ENCODE measurements at places on chromosomes 12 and 14.

- DNase-seq: peak; percentile 46
These were observed 52.4 kb upstream of the CAPRIN2 start for GRCh38 chr12:30806989-30807694.

DNA sequence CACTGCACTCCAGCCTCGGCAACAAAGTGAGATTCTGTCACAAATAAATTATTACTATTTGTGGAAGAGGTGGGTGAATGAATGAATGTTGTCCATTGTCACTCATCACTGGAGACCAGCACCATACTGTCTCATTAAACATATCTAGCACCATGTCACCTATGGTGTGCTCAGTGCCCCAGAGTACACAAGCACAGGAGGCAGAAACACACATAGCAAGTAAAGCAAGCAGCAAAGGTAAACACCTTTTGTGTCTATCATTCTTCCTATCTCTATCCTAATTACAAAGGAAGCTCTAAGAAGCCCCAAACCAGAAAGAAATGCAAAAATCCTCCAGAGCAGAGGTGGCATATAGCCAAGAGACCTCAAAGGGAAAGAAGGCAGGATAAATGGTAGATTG is 9.2 kb downstream of the ERO1A start:
- DNase-seq: no peak

- DNase-seq: no peak
These were observed 484.8 kb downstream of the EGLN3 start for GRCh38 chr14:33465846-33466700.

- DNase-seq: no peak
These were observed 106.5 kb downstream of the ADGRD1 start for GRCh38 chr12:131060011-131060703.

DNA sequence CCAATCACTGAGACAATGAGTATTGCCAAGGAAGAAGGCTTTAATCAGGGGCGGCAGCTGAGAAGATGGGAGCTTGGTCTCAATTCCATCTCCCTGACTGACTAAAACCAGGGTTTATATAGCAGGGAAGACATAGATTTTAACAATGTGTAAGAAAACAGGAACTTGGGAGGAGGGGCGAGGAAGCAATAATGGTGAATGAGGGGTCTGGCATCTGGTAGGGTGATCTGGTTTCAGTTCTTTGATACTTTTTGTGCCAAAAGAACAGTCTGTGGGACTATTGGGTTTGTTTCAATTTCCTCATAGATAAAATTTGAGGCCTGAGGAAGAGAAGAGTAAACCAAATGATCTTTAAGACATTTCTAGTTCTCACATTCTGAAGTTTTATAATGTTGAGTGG is 49.2 kb downstream of the FUT8 start:
- no peak for DNase-seq

- no peak for DNase-seq
These were observed 58.6 kb downstream of the MON2 start for GRCh38 chr12:62525271-62525670.

DNA sequence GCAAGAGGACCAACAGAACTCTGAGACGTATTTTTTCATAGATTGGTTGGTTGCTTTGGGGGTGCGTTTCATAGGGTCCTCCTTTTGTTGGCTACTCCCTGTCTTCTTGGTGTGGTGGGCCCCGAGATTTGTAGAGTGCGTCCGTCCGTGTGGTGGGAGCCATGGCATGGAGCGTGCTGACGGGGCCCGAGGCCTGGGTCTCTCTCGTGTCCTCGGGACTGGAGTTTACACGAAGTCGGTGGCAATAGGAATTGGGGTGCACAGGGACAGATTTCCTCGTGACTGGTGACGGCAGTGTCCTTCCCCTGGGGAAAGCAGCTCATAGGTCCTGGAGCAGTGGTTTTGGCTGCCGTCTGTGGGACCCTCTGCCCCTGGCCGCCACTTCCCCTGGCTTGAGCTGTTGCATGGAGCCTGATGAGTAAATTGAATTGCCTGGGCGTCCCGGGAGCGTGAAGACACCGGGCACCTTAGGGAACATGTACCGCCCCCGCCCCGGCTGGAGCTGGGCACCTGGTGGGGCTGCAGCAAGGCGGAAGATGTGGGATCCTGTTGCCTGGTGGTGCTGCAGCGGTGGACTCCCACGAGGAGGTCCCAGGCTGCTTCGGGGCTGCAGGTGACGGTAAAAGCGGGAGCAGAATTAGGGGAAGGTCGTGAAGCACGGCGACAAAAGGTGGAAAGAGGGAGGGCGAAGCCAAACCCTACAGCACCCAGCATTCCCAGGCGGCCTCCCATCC is 153.7 kb upstream of the ALG10B start:
- DNase-seq: no peak

DNA sequence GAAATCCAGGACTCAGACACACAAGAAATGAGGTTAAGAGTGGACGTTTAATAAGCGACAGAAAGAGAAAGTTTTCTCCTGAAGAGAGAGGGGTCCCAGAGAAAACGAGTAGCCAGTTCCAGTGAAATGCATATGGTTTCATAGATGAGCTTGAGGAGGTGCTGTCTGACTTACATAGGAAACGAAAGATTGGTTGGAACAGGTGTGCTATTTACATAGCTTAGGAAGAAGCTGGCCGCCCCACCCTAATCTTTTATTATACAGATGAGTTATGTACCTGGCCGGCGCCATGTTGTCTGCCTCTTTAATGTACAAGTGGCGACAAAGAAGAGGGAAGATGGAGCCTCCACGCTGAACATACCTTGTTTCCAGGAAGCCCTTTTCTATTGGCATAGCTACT is 223.0 kb downstream of the SLC6A15 start:
- no peak for DNase-seq

DNA sequence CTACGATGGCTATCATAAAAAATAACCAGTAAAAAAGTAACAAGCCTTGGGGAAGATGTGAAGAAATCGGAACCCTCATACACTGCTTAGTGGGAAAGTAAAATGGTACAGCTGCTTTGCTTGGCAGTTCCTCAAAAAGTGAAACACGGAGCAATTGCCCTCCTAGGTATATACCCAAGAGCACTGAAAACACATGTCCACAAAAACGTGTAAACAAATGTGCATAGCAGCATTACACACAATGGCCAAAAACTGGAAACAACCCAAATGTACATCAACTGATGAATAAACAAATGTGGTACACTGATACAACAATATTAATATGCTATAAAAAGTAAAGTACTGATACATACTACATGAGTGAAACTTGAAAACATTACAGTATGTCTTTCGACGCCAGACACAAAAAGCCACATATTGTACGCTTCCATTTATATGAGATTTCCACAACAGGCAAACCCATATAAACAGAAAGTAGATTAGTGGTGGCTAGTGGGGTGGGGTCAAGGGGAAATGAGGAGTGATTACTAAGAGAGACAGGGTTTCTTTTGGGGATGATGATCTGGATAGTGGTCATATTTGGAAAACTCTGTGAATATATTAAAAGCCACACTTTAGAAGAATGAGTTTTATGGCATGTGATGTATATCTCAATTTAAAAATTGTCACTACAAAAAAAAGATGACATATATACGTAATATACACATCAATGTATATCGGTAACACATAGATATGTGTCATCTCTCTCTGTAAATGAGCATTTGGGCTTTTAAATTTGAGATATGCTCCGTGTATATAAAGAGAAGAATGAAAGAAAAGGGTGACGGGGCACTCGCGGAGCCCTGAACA is 996 bp downstream of the SLC41A2 start:
- peak; percentile 35 for DNase-seq

DNA sequence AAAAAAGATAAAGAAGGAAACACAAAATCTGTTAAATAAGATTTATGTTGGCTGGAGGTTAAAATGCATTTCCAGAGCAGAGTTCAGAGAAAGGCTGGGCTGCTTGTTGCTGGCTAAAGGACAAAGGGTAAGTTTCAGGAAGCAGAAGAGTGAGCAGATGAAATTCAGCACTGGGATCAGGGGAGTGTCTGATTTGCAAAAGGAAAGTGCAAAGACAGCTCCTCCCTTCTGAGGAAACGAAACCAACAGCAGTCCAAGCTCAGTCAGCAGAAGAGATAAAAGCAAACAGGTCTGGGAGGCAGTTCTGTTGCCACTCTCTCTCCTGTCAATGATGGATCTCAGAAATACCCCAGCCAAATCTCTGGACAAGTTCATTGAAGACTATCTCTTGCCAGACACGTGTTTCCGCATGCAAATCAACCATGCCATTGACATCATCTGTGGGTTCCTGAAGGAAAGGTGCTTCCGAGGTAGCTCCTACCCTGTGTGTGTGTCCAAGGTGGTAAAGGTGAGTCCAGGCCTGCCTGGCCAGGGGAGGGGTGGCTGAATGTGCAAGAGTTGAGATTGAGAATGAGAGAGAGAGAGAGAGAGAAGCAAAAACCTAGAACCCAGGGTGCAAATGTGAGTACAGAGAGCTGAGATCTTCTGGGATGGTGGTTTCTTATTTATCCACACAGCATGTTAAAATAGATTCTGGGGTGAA is at the start of gene OAS1:
Gene OAS1 (plus strand): TSS at position 251 of the 703 bp plus-strand sequence. CDS start 78 bp downstream, at position 329.
- peak; percentile 60 for DNase-seq

GRCh38 chr12:3298603-3299002 is 192.4 kb upstream of the PRMT8 start:
- no peak for DNase-seq

- no peak for DNase-seq
These were observed 42.4 kb downstream of the GLRX5 start for GRCh38 chr14:95577067-95577800.

GRCh38 chr12:76820888-76821482 is 57.1 kb downstream of the ZDHHC17 start:
- DNase-seq: peak; percentile 66

DNA sequence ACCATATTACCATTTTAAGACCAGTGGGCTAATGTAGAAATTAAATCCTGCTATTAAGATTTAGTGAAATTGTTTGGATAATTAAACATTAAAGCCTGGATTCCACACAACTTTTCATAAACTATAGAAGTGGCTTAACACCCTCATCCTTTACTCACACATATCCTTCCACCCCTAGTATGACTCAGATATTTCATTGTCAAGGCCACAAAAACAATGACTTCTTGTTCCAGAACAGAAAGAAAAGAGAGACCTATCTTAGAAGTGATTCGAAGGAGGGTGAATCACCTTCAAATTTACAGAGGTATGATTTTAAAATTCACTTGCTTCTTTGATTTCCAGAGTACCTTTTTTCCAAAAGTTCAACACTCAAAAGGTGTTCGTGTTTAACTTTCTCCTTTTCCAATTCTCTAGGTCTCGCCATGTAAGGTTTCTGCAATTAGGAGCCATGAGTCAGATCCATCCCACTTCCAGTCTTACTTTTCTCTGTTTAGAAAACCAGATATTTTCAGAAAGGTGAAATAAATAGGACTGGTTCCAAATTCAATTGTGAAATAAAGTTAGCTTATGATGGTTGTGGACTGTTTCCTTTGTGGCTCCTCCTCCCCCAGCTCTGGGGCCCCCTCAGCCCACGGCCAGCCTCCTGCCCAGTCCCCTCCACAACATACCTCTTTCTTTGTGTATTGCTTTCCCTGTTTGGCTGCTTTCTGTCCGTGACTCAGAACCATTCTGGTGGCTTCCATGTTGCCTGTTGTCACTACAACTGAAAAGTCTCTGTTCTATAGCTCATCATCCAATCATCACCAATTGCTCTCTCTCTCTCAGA is 24.6 kb upstream of the MGP start:
- no peak for DNase-seq

- DNase-seq: no peak
These were observed 188.5 kb upstream of the CAND1 start for GRCh38 chr12:67080637-67081036.

GRCh38 chr14:101232340-101233020 is 328.8 kb upstream of the DIO3 start:
- no peak for DNase-seq

DNA sequence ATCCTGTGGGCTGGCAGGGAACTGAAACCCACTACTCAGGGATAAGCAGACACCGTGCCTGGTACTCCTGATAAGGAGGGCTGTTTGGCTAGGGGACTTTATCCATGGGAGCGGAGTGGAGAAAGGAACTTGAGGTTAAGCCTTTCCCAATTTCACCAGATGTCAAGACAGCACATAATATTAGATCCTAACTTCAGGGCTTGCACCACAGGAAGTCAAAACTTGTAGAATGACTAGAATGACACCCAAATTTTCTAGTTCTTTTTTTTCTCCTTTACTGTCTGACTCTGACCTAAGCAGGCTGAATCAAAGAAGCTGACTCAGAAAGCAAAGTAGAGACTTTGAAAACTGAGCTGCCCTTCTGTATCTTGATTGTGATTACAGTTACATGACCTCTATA is 7.1 kb upstream of the CGRRF1 start:
- no peak for DNase-seq

- DNase-seq: no peak
These were observed 51.0 kb downstream of the SSH1 start for GRCh38 chr12:108806346-108806745.

DNA sequence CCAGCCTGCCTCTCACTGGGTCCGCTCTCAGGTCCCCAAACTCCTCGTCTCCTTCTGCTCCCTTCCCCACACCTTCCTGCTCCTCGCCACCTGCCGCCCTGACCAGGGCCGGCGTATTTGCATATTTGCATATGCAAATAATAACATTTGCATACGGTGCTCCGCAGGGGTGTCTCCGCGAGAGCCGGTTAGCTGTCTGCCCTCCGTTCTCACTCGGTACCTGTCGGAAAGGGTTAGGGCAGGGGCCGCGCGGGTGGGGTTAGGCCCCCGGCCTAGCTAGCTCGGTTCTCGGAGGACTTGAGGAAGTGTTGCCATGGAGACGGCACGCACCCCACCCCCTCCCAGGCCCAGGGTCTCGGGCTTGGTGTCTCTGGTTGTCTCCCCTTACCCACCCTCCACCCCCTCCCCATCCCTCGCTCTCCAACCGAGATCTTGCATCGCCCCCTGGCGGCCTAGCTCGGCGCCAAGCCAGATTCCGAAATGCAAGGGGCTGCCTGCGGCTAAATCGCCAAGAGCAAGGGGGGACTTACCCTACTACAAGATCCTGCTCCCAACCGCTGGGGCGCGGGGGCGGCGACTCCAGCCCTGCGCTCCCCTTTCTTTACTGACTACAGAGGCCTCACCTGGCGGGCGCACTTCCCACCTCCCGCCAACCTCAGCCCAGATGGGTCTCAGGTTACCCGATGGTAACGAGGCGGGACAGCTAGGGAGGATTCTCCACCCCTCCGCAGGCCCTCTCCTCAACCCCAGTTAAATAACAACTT is 8.1 kb downstream of the STAC3 start:
- DNase-seq: peak; percentile 93

- DNase-seq: no peak
These were observed 53.3 kb upstream of the CISTR start for GRCh38 chr12:53805067-53805466.

- no peak for DNase-seq
These were observed at the start of gene GPR162 for GRCh38 chr12:6821591-6822425. GPR162 (plus strand) TSS chr12:6821821; CDS start chr12:6823899, 2,078 bp downstream.

DNA sequence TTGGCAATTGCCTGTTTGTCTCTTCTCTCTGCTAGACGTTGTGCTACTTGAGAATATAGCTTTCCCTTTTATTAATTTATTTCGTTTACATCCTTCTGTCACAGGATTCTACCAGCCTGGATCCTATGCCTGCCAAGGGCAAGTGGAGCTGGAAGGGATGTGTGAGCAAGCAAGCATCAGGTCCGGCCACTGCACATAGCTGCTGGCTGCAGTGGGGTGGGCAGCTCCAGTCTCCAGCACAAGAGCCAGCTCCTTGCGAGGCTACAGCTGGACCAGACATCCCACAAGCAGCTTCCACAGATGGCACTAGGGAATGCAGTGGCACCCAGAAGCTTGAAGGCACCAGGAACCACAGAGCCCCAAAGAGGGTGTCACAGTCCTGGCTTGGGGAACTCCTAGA is 225.0 kb downstream of the KCNC2 start:
- DNase-seq: no peak

GRCh38 chr14:40909906-40910305 is 696.8 kb upstream of the LRFN5 start:
- DNase-seq: peak; percentile 16

- DNase-seq: no peak
These were observed 196.1 kb downstream of the PHETA1 start for GRCh38 chr12:111172786-111173185.

- DNase-seq: peak; percentile 81
These were observed 8.9 kb downstream of the IKZF4 start for GRCh38 chr12:56029666-56030293.

All from T47D (cell line).